Activated naive CD8-positive, alpha-beta T cell treated with anti-CD3 and anti-CD28 coated beads, Interleukin-2, amount 50 U/mL, for 16 hours (primary cell): ENCODE measurements at places on chromosomes 12 and 14.

DNA sequence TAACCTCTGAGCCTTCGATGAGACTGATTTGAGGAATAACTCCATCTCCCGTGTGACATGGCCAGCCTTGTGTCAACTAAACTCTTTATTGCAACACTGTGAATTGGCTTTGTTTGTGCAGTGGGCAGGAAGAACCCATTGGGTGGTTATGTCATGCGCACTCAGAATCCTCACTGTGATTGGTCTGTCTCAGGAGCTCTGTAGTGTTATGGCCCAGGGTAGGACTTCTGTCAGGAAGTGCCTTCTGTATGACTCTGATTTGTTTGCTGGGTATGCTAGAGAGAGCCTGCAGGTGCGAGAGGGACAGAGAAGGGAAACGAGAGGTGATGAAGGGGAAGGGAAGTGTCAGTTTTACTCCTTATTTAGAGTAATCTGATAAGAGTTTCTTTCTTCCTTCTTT, 71.5 kb upstream of the DCD start:
- no peak for DNase-seq

GRCh38 chr12:90045559-90045958, 336.9 kb upstream of the ATP2B1 start:
- DNase-seq = no peak

DNA sequence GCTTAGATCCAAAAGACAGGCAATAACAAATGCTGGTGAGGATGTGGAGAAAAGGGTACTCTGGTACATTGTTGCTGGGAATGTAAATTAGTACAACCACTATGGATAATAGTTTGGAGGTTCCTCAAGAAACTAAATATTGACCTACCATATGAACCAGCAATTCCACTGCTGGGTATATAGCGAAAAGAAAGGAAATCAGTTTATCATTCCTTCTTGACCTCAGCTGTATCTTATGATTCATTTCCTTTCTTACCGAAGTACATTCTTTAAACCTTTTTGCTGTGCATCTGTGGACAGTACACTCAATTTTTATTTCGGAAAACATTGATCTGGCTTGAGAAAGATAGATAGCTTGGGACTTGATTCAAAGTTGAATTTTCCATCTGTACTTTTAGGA, 183.2 kb upstream of the LRFN5 start:
- no peak for DNase-seq

GRCh38 chr12:61490526-61491498, 769.4 kb upstream of the USP15 start:
- no peak for DNase-seq

DNA sequence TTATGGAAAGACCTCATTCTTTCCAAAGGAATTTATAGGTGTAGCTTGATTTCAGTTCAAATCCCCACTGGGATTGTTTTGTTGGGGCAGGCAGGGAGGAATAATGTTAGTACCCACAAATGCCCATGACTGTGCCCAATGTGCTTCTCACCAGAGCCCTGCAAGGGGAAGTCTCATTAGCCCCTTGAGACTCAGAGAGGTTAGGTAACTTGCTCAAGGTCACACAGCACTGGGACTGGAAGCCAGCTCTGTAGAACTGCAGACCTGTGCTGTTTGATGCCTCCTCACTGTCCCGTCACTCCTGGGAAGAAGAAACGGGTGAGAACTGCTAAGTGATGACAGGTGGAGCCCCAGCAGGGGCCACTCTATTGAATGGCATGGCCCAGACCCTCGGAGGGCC, 8.9 kb downstream of the ANKRD9 start:
- no peak for DNase-seq

DNA sequence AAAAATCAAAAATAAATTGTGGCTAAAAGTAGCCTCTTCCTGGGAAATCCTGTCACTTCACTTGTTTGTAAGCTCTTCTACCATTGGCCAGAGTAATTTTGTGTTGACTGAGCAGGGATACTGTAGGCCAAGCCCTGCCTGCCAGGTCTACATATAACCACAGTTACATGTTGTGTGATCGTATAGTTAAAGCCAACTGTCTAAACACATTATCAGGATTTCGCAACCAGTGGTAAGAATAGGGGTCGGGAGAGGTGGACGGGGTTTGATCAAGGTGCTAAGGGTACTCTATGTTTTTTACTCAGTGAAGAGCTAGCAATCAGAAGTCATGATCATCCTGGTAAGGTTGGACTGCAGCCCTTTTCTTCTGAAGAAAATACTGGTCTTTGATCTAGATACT, 13.4 kb downstream of the ANKRD13A start:
- no peak for DNase-seq

DNA sequence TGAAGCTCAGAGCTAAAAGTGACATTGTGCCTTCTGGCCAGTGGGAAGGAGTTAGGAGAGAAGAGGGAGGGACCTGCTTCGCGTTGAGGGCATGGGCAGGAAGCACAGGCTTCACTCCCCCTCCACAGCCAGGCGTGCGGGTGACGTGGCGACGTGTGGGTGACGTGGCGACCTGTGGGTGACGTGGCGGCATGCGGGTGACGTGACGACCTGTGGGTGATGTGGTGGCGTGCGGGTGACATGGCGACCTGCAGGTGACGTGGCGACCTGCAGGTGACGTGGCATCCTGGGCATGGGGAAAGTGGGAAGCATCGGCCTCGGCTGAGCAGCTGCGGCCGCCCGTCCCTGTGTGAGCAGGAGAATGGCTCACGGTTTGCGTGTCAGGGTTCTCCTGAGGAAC, 8.2 kb upstream of the GALNT9 start:
- DNase-seq = no peak

DNA sequence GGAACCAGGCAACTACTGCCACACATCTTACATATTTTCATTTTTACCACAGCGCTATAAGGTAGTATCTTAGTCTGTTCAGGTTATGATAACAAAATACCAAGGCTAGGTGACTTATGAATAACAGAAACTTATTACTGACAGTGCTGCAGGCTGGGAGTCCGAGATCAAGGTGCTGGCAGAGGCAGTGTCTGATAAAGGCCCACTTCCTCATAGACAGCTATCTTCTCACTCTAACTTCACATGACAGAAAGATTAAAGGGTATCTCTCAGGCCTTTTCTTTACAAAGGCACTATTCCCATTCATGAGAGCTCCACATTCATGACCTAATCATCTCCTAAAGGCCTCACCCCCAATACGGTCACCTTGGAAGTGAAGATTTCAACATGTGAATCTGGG, 59.8 kb upstream of the MDM1 start:
- DNase-seq = no peak

GRCh38 chr12:67243260-67243659, 25.9 kb upstream of the CAND1 start:
- DNase-seq = no peak

DNA sequence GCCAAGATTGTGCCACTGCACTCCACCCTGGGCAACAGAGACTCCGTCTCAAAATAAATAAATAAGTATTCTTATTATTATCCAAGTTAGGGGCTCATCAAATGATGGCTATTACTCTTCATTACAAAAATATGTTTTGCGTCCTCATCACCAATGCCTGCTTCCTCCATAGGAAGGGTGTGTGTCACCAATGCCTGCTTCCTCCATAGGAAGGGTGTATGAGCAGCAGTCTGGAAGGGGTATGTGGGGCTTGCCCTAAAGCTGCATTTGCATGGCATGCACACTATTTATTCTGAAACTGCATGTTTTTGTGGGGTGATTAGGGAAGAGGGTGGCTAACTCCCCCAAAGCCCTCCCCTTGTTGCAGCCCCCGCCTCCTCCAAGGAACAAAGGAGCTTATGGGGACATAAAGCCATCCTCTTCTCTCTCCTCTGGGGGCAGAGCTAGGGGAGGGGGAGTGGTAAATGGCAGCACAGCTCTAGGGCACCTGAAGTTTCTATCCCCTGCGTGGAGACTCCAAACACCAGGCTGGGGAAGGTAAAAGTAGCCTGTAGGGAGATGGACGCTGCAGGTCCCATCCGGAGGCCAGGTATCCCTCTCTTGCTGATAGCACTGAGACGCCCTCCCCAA, 1.3 kb downstream of the CAMKK2 start:
- DNase-seq = no peak

GRCh38 chr14:73003681-73004080, 23.2 kb downstream of the ZFYVE1 start:
- no peak for DNase-seq

- no peak for DNase-seq
Measured at GRCh38 chr14:100674897-100675619, 51.6 kb upstream of the DLK1 start.

- no peak for DNase-seq
Measured at GRCh38 chr14:80215081-80215480, 3.8 kb upstream of the DIO2 start.

DNA sequence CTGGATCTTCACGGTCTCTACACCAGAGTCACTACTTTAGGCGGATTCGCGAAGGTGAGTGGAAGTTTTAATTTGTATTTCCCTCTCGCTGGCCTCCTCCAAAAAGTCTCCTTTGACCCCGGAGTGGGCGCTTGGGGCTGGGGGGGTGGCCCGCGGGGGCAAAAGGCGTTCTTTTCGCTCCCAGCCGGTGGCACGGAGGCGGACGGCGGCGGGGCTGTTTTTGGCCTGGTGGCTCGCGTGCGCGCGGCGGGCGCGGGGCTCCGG, 510 bp downstream of the ARID2 start:
- DNase-seq = no peak

- no peak for DNase-seq
Measured at GRCh38 chr14:68401855-68402254, 391.0 kb downstream of the ZFP36L1 start.

GRCh38 chr12:22255097-22255496, 79.4 kb downstream of the ST8SIA1 start:
- DNase-seq = no peak

GRCh38 chr12:13199592-13199991, 3.1 kb downstream of the EMP1 start:
- no peak for DNase-seq

- no peak for DNase-seq
Measured at GRCh38 chr14:32183151-32184058, 18.4 kb upstream of the RNU6-7 start.
